OCI-M1 (cell line): ENCODE measurements at places on chromosomes 3 and 15.

DNA sequence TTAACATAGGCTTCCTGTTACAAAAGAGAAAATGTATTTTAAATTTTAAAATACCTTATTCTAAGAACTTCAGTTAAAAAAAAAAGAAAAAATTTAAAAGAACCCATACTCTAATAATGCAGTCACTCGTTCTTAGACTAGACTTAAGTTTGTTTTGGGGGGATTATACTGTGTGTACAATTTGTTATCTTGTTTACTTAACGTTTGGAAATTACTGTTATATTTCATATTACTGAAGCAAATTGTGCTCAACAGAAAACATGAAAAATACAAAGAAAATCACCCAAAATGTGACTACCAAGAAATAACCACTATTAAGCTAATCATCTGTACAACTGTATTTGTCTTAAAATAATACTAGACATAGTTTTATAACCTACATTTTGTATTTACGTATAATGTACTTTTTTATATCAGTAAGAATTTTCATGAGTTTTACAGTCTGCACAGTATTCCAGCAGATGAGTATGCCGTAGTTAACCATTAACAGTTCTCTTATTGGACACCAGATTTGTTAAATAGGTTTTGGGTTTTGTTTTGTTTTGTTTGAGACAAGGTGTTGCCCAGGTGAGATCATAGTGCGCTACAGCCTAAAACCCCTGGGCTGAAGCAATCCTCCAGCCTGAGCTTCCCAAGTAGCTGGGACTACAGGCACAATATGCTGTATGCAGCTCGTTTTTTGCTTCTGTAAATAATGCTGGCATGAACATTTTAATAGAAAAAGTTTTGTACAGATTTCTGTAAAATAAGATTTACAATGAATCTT, 88.8 kb upstream of the CHD2 start:
- DNase-seq: no peak

- no peak for DNase-seq
Measured at GRCh38 chr15:41019174-41019573, 65.9 kb downstream of the CHAC1 start.

GRCh38 chr3:115165266-115165665, 18.2 kb upstream of the ZBTB20 start:
- DNase-seq: no peak

- no peak for DNase-seq
Measured at GRCh38 chr3:161266731-161267150, 45.6 kb downstream of the NMD3 start.

- DNase-seq: no peak
Measured at GRCh38 chr3:65351753-65352152, 664.0 kb upstream of the ADAMTS9 start.

GRCh38 chr15:44763187-44763586, 26.9 kb downstream of the TRIM69 start:
- no peak for DNase-seq

GRCh38 chr3:129432036-129432435, 3.6 kb upstream of the EFCAB12 start:
- DNase-seq: no peak

GRCh38 chr15:38992506-38992905, 427.9 kb upstream of the RASGRP1 start:
- DNase-seq: no peak

DNA sequence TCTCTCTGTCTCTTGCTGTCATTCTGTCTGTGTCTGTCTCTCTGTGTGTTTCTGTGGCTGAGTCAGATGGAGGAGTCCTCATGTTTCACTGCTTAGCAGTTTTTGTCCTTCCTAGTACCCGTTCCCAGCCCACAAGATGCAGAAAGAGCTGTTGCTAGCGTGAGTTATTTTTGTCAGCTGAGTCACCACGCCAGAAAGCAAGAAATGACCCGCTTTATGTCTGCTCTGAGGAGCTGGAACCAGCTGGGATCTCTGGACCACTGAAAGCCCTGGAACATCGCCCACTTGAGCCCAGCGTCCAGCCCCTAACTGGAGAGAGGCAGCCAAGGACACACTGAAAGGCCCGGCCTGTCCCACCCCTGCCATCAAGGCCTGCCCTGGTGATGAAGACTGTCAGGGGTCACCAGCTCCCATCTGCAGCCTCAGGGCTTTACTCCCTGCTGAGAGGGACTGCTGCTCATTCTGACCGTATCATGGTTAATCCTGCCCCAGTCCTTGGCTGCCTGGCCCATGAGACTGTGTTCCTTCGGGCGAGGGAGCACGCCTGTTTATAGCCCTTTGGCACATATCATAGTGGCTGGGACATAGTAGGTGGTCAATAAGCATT, 101.7 kb upstream of the TPM1 start:
- DNase-seq: peak; percentile 12

- peak; percentile 12 for DNase-seq
Measured at GRCh38 chr15:50257332-50257731, 8.2 kb downstream of the HDC start.

- peak; percentile 65 for DNase-seq
Measured at GRCh38 chr3:98185180-98185579, 18.7 kb downstream of the OR5H15 start.

- no peak for DNase-seq
Measured at GRCh38 chr3:129575233-129575996, 31.1 kb downstream of the PLXND1 start.

DNA sequence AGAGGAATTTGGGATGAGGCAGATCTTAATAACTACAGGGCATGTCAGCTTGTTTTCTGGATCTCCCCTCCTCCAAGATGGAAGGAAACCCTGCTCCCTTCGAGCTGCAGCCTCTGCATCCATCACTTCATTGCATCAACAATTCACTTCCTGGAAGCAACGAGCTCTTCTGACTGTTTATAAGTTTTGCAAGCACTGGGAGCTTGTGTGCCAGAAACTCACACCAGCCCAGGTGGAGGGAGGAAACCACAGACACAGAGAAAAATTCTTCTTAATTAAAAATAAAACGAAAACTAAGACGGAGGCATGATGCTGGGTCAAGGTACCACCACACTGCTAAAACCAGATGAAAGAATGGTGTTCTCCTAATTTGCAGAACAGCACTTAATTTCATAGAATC, 10.6 kb downstream of the LRIG1 start:
- no peak for DNase-seq

- no peak for DNase-seq
Measured at GRCh38 chr3:59189526-59189925, 139.7 kb upstream of the CFAP20DC start.

DNA sequence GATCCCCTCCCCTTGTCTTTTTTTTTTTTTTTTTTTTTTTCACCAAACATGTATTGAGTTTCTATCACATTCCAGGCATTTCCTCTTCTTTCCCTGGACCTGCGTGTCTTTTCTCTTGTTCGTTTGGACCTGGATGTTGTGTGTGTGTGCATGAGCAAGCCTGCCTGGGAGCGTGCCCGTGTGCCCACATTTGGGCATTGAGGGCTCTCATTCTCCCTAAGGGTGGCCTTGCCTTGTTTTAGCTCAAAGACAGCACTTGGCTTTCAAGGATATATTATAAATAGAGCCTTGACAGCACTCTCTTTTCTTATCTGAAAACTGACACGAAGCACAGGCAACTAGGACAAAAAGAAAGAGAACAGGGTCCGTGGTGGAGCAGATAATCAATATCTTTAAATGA, 39.0 kb upstream of the SLC25A26 start:
- DNase-seq: no peak

- DNase-seq: no peak
Measured at GRCh38 chr15:100308608-100309007, 33.2 kb downstream of the ADAMTS17 start.

- peak; percentile 78 for DNase-seq
Measured at GRCh38 chr3:157201648-157202278, 41.8 kb upstream of the CCNL1 start.

DNA sequence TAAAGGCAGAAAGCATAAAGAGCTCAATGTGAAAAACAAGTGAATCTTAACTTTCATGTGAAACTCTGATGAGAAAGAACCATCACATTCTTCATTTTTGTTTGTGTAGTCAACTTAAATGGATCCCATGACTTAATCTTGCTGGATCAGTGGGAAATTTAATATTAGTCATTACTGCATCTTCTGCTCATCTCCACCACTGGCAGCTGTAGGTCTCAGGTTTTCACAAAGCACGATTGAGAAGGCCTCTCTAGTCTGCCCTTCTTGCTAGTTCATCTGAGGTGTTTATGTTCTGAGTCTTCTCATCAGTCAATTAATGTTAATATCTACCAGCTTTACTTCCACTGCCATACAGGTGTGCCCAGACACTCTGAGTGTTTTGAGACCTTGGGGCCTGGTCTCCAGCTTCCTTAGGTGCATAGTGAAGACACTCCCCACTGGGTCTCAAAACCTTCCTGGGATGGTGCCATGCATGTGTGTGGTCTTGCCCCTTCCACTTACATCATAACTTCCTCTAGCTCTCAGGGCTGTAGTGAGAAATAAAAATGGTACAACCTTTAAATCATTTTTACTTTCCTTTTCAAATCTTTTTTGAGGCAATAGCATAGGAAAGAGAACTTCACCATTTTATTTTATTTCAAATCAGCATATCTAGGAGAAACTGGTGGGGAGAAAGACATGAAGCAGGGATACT, 421.6 kb upstream of the CBLB start:
- DNase-seq: no peak

GRCh38 chr3:41507336-41508062, 308.2 kb downstream of the CTNNB1 start:
- DNase-seq: no peak

- DNase-seq: no peak
Measured at GRCh38 chr3:13745636-13746035, 134.2 kb downstream of the WNT7A start.

DNA sequence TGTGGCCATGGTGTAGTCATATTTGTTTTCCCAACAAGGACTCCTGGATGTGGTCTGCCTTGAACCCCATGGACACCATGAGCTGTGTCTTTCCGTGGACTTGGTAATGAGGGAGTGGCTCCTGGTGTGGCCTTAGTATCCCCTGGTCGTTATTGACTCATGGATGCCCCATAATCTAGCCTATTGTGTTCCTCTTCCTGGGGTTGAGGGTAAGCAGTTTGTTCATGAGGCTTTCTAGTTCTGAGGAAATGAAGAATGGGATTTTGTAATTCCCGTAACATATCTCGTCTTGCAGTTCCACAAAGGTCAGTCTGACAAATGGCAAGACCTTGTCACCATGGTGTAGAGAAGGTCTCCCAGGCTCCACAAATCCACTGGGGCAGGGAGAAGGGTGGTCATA, 22.6 kb downstream of the RAB7A start:
- DNase-seq: no peak
